ENCODE measurements at places on chromosomes 6 and 20. TPM values are rescaled to one million over a fixed set of nuclear protein-coding genes. Genes with fewer than 3 reads are reported as not detected.

GRCh38 chr20:2812189-2812588 is 2.6 kb upstream of the C20orf141 start:
- DNase-seq = no peak

GRCh38 chr6:137910424-137910834 is 43.4 kb downstream of the TNFAIP3 start:
- no peak for DNase-seq

DNA sequence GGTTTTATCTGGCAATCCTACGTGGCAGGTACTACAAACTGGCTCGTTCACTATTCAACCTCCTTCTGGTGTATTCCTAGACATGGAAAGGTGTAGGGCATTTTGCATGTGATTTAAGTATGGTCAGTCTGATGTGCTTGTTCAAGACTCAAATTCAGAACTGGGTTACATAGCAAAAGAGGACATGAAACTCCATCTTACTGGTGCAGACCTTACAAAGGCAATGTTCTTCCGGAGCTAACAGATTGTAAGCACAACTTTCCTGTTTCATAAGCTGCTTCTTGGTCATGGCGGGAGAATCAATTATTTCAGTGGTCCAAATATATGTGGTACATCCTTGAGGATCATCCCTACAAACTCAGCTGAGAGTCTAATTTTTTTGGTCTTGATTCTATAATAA is 703.4 kb downstream of the EPM2A start:
- DNase-seq = no peak

CTAGE9 gene
- not detected for polyA plus RNA-seq

GRCh38 chr6:73004861-73005260 is 220.4 kb downstream of the KHDC1L start:
- DNase-seq = no peak

DNA sequence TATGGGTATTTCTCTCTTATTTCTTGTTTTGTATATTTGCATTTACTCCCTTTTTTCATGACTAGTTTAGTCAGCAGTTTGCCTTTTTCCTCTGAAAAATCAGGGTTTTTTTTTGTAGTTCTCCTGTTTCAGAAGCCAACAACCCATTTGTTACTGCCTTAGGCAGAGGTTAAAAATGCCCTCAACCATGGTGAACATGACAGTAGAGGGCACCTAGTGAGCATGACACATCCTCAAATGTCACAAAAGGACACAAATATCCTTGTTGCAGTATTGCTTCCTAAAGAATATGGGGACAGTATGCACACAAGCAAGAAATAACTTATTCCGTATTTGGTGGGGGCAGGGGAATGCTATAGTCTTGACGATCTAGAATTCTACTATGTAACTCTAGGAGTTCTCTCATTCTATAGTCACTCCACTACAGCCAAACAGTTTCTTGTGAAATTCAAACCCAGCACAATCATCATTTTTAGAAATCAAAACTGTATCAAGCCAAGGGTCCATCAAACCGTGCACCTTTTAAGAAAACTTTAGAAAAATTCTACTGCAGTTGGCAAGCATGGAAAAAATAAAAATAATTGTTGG is 47.0 kb downstream of the GOPC start:
- no peak for DNase-seq

TMEM181 gene
- polyA plus RNA-seq = 21.5 TPM

- no peak for DNase-seq
These were observed 39.2 kb downstream of the GNAS start for GRCh38 chr20:58891718-58892140.

AK9 gene
- 12.3 TPM for polyA plus RNA-seq

Data from renal pelvis (tissue), 12 donors.